ENCODE measurements at places on chromosomes 6 and 20. TPM values are rescaled to one million over a fixed set of nuclear protein-coding genes. Genes with fewer than 3 reads are reported as not detected.

GRCh38 chr6:117444600-117444999 is 18.9 kb upstream of the ROS1 start:
- no peak for DNase-seq

DNA sequence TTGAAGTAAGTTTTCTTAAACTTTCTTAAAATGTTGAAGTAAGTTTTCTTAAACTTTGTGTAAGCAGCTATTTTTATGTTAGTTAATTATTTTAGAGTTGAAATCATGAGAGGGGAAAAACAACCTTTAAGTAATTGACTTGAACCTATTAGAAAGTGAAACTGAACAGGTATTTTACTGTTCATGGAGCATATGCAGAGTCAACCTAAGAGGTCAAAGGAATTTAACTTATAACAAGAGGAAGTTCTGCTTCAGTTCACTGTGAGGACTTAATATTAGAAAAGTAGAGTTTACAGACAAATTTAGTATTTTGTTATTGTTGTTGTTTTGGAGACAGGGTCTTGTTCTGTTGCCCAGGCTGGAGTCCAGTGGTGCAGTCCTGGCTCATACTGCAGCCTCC is 38.0 kb downstream of the CDYL start:
- DNase-seq = no peak

GRCh38 chr20:17570347-17571152 is 675 bp downstream of the DSTN start:
- DNase-seq = peak; percentile 23

DNA sequence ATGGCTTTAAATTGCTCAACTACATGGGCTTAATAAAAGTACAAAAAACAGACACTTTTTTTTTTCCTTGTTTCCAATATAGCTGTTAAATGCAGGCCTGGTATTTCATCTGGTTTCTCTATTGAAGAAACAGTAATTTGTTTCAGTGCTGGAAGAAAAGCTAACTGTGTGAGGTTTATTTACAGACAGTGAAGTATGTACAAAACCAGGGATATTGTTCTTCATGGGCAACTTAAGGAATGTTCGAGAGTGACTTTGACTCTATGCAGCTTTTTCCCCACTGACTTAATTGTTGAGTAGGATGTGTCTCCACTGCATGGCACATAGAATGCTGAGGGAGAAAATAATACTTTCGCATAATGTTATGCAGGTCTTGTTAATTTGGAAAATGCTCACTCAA is 31.0 kb upstream of the PRL start:
- no peak for DNase-seq

DNA sequence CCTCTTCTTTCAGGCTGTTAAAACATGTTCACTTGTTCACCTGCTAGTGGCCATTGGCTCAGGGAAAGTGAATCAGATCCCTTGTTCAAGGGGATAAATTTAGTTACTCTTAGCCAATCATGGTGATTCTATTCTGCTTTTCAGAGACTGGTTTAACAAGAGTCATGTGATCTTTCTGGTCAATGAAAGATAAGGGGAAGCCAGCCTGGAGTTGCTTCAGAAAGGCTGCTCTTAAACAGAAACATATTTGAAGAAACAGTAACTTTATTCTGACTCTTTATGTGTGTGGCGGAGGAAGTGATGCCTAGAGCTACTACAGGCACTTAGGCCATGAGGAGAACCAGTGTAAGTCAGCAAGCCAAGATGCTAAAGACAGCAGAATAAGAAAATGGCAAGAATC is 28.1 kb upstream of the AHI1 start:
- no peak for DNase-seq

GRCh38 chr6:89432875-89433251 is at the start of gene ANKRD6:
Gene ANKRD6, plus strand, starts transcription at chr6:89433152. Its CDS starts 133,825 bp downstream, at chr6:89566977.
- peak; percentile 73 for DNase-seq

DNA sequence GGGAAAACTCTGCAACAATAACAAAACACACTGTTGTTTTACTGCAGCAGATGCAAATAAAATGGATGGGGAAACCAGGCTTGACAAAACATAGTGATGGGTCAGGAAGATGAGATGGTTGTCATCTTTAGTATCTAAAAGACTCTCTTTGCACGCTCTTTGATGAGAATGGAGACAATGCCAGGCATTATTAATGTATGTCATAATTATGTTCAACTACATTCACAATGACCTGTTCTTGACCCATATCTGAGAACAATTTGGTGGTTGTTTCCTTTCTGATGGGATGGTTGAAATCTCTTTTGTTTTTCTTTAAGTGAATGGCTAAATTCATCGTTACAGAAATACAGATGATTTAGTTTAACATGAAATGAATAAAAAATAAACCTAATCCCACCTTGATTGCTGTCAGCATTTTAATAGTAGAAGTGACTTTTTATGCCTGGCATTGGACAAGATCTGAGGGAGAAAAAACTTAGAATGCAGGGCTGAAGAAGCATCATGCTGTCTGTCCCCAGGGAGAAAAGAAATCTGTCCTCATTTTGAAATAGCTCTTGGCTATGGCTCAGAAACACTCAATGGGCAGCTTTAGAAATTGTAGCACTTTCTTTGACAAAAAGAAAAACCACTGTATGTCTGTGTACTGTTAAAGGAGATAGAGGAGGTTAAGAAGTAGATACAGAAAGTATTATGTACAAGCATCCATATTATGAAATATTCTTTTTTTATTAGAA is 12.4 kb upstream of the GRIK2 start:
- no peak for DNase-seq

GRCh38 chr6:36127462-36128016 is 2.8 kb upstream of the MAPK13 start:
- DNase-seq = no peak

GRCh38 chr6:138229072-138229471 is 10.8 kb upstream of the PBOV1 start:
- DNase-seq = no peak

- no peak for DNase-seq
These were observed 22.7 kb upstream of the FRMD1 start for GRCh38 chr6:168101590-168102314.

The DEFB132 gene
- not detected for total RNA-seq

The GNAS-AS1 gene
- total RNA-seq = 1.9 TPM

The FAM162B gene
- total RNA-seq = not detected

The EDEM2 gene
- 25.7 TPM for total RNA-seq
